ENCODE measurements at places on chromosomes 2 and 18.

- no peaks in the 10 kb centered on the region for H3K4me1 ChIP-seq
- H3K36me3 ChIP-seq, result no peaks in the 10 kb centered on the region
- no peak overlapping the region for H3K4me3 ChIP-seq
These were observed 22.6 kb upstream of the PGAP1 start for GRCh38 chr2:196949116-196949515.

DNA sequence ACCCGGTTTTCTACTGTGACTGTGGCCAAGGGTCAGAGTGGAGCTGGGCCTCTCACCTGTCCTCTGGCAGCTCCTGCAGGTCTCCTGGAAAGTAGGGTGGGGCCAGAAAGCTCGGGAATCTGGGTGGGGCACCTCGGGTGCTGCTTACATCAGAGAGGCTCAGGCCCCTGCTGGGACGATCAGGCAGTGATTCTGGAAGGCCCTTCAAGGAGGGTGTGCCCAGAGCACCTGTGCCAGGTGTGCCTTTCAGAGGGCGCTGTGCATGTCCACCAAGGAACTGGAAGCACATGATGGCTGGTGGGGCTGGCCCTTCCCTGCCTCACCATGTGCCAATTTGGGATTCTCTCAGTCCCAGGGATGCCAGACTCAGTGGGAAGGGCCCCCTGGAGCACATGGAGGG lies 44.0 kb downstream of the ATP6V1C2 start:
- H3K27me3 ChIP-seq, result peaks cover 5% of the 10 kb centered on the region
- H3K36me3 ChIP-seq, result peaks cover 2% of the 10 kb centered on the region
- H3K27ac ChIP-seq, result no peak overlapping the region

- H3K4me1 ChIP-seq, result peaks cover 4% of the 10 kb centered on the region
- peak overlapping the region; percentile 56 for H3K27ac ChIP-seq
- no peaks in the 10 kb centered on the region for H3K27me3 ChIP-seq
- no peak overlapping the region for H3K4me3 ChIP-seq
- DNase-seq, result no peak
These were observed 65.4 kb upstream of the ST3GAL5 start for GRCh38 chr2:85954192-85954589.

DNA sequence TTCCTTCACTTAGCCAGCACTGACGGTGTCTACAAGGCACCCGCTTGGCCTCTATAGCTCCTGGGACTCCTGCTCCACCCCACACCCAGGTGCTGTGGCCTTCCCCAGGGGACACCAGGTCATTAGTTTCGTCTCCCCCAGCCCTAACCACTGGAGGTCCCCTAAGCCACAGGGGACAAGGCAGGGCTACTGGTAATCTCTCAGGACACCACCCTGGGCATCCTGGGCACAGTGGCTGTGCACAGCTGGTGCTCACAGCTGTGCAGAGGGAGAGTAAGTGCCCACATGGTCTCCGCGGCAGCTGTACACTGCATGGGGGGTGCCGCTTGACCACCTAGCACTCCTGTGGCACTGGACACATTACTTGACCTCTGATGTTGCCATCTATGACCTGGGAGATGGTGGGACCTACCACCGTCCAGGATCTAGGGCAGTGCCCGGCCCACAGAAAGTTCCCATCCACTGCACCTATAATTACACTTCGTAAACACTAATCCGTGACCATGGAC lies 134.0 kb downstream of the HDAC4 start:
- H3K4me3 ChIP-seq, result peak overlapping the region; percentile 78
- H3K4me1 ChIP-seq, result peaks cover 57% of the 10 kb centered on the region
- H3K36me3 ChIP-seq, result peaks cover 9% of the 10 kb centered on the region
- no peak for DNase-seq
- H3K27ac ChIP-seq, result peak overlapping the region; percentile 75
- peaks cover 75% of the 10 kb centered on the region for H3K27me3 ChIP-seq

All from stimulated activated naive B cell treated with anti-CD40 and anti-IgM and Interleukin-4, amounts not matched to agents 10 μg/mL and 1 μg/mL and 100 μg/mL, for 72 hours (primary cell).